ENCODE measurements at places on chromosomes 3 and 15. TPM values are rescaled to one million over a fixed set of nuclear protein-coding genes. Genes with fewer than 3 reads are reported as not detected.

Gene PLXND1
- total RNA-seq: 316 TPM

Gene CSTA
- 1.2 TPM for total RNA-seq

Gene ETV5
- 36.8 TPM for total RNA-seq

Gene FANCD2OS
- not detected for total RNA-seq

Gene CHST13
- total RNA-seq: not detected

Gene COL7A1
- total RNA-seq: 40.7 TPM

Gene CAPN3
- total RNA-seq: 1.6 TPM

Gene FOXB1
- not detected for total RNA-seq

Gene HLTF
- 43.1 TPM for total RNA-seq

Gene TGM4
- not detected for total RNA-seq

Gene CASR
- not detected for total RNA-seq

All from smooth muscle cell of the pulmonary artery (primary cell).